ENCODE measurements at places on chromosomes 1 and 21. TPM values are rescaled to one million over a fixed set of nuclear protein-coding genes. Genes with fewer than 3 reads are reported as not detected.

DISP1 gene
- total RNA-seq = 13.1 TPM

CAMK1G gene
- 2.7 TPM for total RNA-seq

DMBX1 gene
- not detected for total RNA-seq

FAM43B gene
- 1.2 TPM for total RNA-seq

RGSL1 gene
- total RNA-seq = not detected

CNIH3 gene
- 11.0 TPM for total RNA-seq

ELAVL4 gene
- 0.99 TPM for total RNA-seq

CATSPERE gene
- total RNA-seq = 1.9 TPM

RCAN1 gene
- 26.4 TPM for total RNA-seq

MARK1 gene
- total RNA-seq = 11.6 TPM

GJC2 gene
- 2.0 TPM for total RNA-seq

SHISA4 gene
- 28.4 TPM for total RNA-seq

ZFP69 gene
- 3.0 TPM for total RNA-seq

KPNA6 gene
- 32.7 TPM for total RNA-seq

SYT2 gene
- 1.3 TPM for total RNA-seq

SDCCAG8 gene
- 44.4 TPM for total RNA-seq

KRTAP19-3 gene
- not detected for total RNA-seq

PTPRC gene
- total RNA-seq = 26.6 TPM

SLC26A9 gene
- 0.29 TPM for total RNA-seq

NUDT4B gene
- 9.4 TPM for total RNA-seq

SPATA17 gene
- 10.7 TPM for total RNA-seq

ARHGAP29 gene
- total RNA-seq = 83.4 TPM

GUCA2B gene
- total RNA-seq = not detected

FHL3 gene
- total RNA-seq = 54.2 TPM

PLEKHO1 gene
- total RNA-seq = 44.3 TPM

TTC22 gene
- 6.8 TPM for total RNA-seq

KCNQ4 gene
- total RNA-seq = 8.6 TPM

NUP133 gene
- 41.0 TPM for total RNA-seq

SLC35E2B gene
- 56.9 TPM for total RNA-seq

TRMT1L gene
- total RNA-seq = 20.7 TPM

ZNF697 gene
- 26.6 TPM for total RNA-seq

PLA2G4A gene
- 8.9 TPM for total RNA-seq

SPRR4 gene
- not detected for total RNA-seq

DNM3 gene
- total RNA-seq = 7.6 TPM

CYYR1 gene
- 21.1 TPM for total RNA-seq

MPL gene
- 0.58 TPM for total RNA-seq

OR2L2 gene
- total RNA-seq = 0.06 TPM

AKNAD1 gene
- not detected for total RNA-seq

RHCE gene
- total RNA-seq = 4.9 TPM

CACNA1S gene
- 16.5 TPM for total RNA-seq

SEC16B gene
- 6.3 TPM for total RNA-seq

MAP3K21 gene
- total RNA-seq = 21.0 TPM

ATP1A4 gene
- total RNA-seq = 0.76 TPM

FAM177B gene
- not detected for total RNA-seq

NR5A2 gene
- total RNA-seq = 2.2 TPM

SPAG17 gene
- 6.3 TPM for total RNA-seq

MTARC1 gene
- 12.9 TPM for total RNA-seq

ISG15 gene
- total RNA-seq = 26.9 TPM

Data from metanephros (tissue), 2 donors.